ENCODE measurements at places on chromosomes 5 and 9.
A peak's percentile ranks its signal among the peaks of the same experiment; 100 is the strongest.

DNA sequence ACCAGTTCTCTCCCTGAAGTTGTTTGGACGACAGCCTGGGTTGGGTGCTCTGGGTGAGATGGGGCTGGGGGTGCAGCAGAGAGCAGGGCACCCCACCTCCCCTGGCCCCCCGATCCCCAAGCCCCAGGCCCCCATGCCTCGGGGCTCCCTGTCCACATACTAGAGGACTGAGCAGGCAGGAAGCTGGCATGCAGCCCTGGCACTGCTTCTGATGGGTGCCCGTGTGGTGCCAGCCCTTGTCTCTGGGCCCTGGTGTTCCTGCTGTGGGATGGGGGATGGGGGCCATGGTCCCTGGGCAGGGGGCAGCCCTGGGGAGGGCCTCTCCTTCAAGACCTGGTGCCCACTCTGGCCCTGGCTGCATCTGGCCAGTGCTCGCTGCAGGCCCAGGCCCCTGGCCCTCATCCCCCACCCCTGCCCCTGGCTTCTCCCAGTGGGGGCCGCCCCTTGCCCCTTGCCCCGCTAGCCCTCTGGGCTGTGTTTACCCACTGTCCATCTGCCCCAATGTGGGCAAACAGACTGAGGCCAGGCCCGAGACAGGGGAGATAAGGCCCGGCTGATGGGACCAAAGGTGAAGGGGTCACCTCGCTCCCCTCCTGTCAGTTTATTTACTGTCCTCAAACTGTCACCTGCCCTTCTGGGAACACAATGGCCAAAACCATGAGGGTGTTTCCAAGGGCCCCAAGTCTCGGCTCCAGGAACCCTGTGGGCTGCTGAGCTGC is 67.3 kb upstream of the RXRA start:
- no peak for DNase-seq

- DNase-seq: no peak
Observed at GRCh38 chr9:126524353-126525077, 89.2 kb upstream of the LMX1B start.

- DNase-seq: peak; percentile 37
Observed at GRCh38 chr9:120360046-120360445, 219.9 kb downstream of the CDK5RAP2 start.

DNA sequence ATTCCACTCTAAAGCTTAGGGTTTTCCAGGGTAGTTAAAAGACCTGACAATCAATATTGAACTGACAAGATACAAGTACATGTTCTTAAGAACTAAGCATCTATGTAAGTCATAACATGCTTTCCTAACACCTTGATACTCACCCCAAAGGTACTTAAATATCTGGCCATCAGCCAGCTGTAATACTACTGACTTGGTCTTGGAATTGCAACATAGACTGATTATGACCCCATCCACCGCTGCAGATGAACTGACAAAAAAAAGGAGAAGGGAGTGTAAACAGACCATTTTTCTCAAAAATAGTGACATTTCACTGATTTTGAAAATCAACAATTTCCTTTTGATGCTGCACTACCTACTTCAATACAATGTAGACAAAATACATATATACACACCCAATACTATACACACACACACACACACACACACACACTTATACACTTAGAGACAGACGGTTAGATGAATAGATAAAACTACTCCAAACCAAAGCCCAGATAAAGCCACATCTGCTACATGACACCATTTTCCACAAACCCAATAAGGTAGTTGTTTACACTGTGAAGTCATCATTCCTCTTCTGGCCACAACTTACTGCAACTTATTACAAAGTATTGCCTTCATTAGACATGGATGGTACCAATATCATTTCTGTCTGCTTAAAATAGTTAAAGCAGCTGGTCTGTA is 30.4 kb downstream of the ELP1 start:
- DNase-seq: no peak

GRCh38 chr9:77793849-77794248 is 145.7 kb upstream of the GNA14 start:
- peak; percentile 82 for DNase-seq

- DNase-seq: no peak
Observed at GRCh38 chr9:114299286-114300152, 23.4 kb upstream of the ORM1 start.

- no peak for DNase-seq
Observed at GRCh38 chr5:128305341-128305740, 221.8 kb downstream of the SLC12A2 start.

DNA sequence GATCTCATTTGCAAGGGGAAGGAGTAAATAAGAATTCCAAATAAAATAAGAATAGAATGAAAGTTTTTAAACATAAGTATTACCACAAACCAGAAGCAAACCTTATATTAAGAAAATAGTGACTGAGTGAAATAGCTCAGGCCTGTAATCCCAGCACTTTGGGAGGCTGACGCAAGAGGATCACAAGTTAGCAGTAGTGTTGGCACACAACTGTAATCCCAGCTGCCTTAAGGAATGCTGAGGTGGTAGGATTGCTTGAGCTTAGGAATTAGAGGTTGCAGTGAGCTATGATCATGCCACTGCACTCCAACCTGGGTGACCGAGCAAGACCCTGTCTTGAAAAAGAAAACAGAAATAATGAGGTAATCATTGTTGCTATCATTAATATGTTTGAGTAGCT is 47.0 kb downstream of the APC start:
- DNase-seq: peak; percentile 70

DNA sequence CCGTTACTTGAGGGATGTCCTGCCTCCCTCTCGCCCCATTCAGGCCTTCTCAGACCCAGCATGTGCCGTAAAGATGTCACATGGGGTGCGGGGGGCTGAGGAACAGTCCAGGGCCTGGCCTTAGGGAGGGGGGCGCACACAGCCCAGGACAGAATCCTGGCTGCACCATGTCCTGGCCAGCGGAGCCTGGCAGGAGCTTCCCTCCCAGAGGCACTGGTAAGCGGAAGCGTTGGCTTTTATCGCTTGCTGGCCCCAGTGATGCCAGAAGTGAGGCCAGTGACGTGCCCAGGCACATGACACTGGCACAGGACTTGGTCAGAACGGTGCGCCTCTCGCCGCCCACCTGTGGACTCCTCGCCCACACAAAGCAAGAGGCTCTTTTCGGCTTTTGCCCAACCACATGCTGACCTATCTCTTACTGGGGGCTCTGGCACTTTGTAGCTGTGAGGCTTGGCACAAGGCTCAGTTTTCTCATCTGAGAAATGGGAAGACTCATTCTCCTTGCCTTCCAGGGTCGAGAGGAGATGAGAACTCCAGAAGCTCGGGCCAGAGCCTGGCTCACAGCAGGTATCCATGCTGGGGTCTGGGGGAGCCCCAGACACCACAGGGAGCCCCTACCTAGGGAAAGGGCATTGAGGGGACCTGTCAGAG is 59.0 kb downstream of the LMX1B start:
- no peak for DNase-seq

GRCh38 chr9:18526685-18527084 is 52.7 kb downstream of the ADAMTSL1 start:
- DNase-seq: no peak

DNA sequence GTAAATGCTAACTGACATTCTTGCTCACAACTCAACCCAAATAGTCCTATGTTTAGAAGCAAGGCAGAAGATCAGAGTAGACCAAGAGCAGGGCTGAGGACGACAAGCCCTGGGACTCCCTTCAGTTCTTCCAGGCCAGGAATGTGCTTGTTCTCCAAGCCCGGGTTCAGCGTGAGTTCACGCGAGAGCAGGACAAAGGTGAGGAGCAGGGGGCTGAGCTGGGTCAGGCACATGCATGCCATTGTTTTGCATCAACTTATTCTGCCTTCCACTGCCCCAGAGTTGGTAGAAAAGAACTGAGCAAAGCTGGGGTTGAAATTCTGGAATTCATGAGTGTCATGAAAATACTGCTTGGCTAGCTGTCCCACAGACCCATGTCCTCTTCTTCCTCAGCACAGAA is 206.5 kb downstream of the PAX5 start:
- DNase-seq: no peak

- DNase-seq: peak; percentile 58
Observed at GRCh38 chr9:125066839-125067619, 76.3 kb downstream of the SCAI start.

GRCh38 chr5:169757016-169757415 is 119.9 kb downstream of the DOCK2 start:
- peak; percentile 50 for DNase-seq

GRCh38 chr5:100165309-100165708 is 369.9 kb upstream of the FAM174A start:
- no peak for DNase-seq

DNA sequence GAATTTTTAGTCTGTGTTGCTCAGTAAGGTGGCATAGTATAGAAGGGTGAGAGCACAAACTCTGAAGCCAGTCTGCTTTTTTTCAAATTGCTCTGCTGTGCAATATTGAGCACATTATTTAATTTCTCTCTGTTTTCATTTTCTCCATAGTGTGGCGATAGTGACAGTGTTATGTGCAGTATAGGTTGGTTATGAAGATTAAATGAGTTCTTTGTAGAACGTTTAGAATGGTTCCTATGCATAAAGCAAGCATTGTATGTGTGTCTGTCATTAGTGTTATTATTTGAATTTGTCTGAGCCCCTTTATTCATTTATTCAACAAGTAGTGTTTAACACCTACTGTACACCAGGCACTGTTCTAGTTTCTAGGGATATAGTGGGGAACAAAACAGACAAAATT is 9.2 kb downstream of the PRR16 start:
- DNase-seq: no peak

- DNase-seq: no peak
Observed at GRCh38 chr5:107670087-107670931, 428 bp downstream of the EFNA5 start.

DNA sequence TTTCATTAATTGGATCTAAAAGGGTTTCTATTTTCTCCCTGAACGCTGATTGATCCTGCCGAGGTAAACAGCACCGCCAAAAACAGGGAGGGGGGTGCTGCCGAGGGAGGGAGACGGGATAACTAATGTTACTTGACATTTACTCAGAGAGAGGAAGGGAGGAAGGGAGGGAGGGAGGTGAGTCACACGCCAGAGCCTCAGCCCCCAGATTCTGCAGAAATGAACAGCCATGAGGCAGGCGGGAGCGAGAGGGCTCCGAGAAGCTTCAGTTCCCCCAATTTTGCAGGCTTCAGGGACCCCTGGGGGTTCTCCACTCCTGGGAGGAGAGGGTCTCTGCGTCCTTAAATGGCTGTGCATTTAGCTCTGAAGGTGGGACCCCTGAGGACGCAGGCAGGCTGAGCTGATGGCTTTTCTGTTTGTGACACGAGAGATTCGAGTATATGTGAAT is 59.1 kb upstream of the IER5L start:
- peak; percentile 40 for DNase-seq

DNA sequence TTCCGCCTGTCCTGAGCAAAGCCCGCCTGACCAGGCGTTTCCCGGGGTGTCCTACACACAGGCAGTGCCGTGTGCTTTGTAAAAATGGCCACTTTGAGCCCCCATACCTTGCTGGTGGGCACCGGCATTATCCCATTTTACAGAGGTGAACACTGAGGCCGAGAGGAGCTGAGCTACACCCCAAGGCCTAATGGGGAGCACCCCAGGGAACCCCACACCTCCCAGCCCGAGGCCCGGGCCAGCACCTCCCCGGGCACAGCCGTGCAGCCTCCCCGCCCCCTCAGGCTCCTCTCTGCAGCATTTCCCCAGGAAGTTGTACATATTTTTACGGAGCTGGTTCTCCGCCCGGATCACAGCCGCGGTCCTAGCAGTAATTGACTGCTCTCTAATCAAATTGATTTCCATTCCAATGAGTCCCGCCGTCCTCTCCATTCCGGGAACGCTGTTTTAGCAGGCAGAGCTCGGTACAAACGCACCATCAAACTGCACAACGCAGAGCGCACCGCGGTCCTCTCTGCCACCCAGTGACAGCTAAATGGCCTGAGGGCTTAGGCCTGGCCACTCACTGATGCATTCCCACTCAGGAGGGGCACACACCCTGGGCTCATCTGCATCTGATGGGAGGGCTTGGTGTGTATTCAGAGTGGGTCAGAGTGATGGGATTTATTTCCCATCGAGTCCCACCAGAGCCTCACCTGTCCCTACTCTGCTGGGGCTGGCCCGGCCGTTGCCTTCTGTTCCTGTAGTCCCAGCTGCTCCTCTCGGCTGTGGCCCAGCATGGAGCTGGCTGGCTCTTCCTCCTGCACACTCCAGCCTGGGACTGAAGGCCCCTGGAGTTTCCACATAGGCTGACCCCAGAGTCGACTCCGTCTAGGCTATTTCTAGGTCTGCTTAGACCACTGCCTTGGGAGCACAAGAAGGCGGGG is 36.2 kb upstream of the UBAC1 start:
- DNase-seq: no peak

GRCh38 chr5:73812962-73813588 is 187.1 kb downstream of the ARHGEF28 start:
- DNase-seq: no peak

DNA sequence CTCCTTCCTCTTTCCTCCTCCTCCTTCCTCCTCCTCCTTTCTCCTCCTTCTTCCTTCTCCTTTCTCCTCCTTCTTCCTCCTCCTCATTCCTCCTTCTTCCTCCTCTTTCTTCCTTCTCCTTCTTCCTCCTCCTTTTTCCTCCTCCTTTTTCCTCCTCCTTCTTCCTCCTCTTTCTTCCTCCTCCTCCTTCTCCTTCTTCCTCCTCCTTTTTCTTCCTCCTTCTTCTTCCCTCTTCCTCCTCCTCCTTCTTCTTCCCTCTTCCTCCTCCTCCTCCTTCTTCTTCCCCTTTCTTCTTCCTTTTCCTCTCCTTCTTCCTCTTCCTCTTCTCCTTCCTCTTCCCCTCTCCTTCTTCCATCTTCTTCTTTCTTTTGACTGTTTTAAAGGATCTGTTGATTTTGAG is 538.8 kb downstream of the TMEM38B start:
- DNase-seq: no peak

DNA sequence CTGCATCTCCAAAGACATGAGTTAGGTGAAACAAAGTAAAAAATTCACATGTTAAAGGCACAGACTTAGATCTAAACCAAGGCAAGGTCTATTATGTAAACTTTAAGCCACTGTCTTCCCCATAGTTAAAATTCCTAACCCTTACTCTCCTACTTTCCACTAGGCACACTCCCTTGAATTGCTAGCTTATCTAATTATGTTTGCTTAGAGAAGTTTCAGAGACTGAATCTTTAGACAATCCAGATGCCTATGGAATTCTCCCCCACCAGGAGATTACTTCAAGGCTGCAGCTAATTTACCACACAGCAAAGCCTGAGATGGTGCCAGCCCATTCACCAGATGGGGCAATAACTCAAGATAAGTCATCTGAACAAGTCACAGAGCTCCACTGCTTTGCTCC is 803.1 kb upstream of the COX7C start:
- no peak for DNase-seq

- no peak for DNase-seq
Observed at GRCh38 chr9:18479405-18479804, 5.5 kb downstream of the ADAMTSL1 start.

GRCh38 chr5:31682851-31683250 is 43.9 kb downstream of the PDZD2 start:
- DNase-seq: no peak

DNA sequence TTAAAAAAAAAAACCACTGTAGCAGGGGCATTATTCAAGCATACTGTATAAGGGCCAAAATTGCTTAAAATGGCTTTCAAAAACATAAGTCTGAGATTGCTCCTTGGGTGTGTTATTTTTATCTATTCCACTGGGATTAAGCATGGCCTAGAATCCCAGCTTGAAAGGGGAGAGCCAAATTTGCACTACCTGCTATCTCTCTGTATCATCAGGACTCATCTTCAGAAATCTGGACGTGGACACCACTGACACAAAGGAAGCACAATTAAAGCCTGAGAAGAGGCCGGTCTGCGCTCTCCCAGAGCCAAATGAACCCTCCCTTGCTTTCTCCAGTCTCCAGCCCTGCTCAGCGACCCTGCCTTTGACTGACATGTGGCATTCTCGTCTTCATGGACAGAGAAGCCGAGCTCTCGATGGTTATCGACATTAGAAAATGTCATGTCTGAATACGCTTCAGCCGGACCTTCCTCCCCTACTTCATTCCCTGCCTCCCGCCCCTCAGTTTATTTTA is 151.3 kb downstream of the EBF1 start:
- no peak for DNase-seq

Data from AG10803 (cell line).